ENCODE measurements at places on chromosomes 12 and 14.

DNA sequence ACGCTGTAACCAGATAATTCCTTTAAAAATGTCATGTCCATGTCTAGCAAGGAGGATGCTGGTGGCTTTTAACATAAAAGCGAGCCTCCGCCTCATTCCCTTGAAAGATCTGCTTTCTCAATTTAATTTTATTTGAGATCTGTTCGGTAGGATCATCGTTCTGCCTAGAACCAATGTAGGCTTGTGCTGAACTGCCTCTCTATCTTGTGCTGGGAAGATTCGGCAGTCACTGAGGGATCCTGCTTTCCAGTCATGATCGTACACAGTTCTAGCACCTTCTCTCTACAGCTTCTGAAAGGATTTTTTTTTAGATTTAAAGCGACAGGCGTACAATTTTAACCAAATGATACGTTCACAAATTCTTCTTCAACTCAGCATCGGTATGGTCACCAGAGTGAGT is 54.3 kb downstream of the PEBP1 start:
- DNase-seq: no peak

DNA sequence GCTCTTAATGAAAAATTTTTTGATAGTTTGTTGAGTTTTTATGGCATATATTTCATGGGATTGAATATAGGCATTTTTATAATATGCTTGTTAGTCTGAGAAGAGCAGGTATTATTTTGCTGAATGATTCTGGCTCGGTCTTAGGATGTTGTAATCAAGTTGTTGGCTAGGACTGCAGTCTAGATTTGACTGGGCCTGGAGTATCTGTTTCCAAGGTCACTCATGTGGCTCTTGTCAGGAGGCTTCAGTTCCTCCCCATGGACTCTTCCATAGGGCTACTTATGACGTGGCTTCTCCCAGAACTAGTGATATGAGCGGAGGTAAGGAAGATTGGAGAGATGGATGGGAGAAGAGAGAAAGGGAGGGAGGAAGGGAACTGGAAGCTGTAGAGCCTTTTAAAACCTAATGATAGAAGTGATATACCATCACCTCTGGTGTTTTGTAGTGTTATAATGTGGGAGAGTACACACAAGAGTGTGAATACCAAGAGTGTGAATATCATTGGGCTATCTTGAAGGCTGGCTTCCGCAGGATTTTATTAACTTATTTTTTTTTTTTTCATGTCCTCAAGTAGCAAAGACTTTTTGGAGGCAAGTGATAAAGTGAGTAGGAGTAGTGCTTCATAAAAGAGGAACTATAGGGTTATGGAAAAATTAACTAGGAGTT is 4.4 kb downstream of the MNAT1 start:
- DNase-seq: no peak

DNA sequence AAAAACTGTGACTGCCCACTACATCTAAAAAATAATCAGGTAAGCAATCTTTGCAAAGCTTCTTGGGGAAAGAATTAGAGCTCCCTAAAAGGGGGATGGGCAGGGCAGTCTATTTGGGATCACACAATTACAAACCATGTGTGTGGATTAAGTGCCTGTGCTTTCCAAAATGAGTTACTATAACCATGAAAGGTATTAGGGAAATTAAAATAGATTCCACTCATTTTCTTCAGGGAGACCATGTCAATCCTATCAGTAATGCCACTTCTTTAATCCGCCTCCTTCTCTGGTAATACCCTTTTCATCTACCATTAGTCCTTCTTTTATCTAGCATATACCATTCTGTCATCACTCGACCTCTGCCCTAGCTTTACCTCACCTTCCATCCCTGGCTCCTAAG is 53.7 kb downstream of the PAWR start:
- DNase-seq: no peak

DNA sequence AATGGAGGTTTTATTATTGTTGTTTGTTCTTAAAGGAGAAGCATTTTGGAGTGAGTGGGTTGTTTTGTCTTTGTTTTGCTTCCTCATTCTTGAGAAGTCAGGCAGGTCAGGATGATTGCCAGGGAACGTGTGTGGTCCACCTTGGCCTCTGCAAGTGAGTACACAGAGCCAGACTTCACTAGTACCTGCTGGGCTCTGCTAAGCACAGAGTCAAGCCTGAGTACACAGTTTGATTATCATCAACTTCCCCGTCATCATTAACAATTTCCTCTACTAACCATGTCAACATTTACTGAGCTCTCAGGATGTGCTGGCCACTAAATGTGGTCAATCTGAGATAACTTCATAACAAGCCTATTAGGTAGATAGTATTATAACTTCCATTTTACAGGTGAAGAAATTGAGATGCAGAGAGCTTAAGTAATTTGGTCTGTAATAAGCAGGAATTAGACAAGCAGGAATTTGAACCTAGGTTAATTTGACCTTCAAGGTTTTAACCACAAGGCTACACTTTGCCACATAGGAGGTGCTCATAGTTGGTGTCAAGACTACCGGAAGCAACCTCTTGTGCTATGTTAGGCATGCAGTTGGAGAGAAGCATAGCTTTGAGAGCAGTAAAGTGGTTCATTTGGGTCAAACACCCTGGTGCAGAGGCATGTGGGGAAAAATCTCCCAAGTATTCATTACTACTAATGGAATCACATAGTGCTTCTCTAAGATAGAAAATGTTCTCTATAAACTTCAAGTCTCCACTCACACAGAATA is 178.3 kb downstream of the NUAK1 start:
- DNase-seq: no peak

GRCh38 chr12:106000382-106001104 is 138.2 kb downstream of the NUAK1 start:
- no peak for DNase-seq

- no peak for DNase-seq
Observed at GRCh38 chr14:23125933-23126524, 7.0 kb upstream of the CEBPE start.

DNA sequence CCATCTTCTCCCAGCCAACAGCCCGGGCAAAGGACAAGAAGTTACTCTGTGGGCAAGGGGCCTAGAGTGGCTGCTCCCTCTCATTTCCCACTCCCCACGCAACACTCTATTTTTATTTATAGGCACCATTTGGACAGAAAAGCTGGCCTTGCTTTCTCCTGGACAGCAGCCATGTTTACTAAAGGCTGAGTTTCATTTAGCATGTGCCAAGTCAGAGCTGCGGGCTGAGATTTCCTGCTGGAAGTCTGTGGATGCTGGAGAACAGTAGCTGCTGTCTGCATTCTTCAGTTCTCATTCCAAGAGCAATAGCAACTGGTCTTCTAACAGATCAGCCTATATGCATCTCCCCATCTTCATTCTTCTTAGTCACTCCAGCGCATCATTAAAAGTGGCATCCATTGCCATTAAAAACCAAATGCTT is 8.3 kb downstream of the COL2A1 start:
- DNase-seq: no peak

DNA sequence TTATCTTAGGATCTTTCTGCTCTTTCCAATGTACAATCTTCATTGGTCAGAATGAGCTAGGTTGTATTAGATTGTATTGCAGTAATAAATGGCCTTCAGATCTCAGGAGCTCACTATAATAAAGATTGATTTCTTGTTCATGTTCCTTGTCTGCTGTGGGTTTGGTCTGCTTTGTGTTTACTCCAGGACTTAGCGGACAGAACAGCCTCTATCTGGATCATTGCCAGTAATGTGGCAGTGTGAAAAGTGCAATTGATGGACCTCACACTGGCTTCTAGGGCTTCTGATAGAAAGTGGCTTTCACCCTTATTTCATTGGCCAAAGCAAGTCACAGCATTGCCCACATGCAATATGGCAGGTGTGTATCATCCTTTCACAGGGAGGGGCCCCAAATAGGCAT is 81.2 kb downstream of the BTG1 start:
- no peak for DNase-seq

GRCh38 chr12:55722948-55723347 is 2.8 kb downstream of the RDH5 start:
- no peak for DNase-seq

DNA sequence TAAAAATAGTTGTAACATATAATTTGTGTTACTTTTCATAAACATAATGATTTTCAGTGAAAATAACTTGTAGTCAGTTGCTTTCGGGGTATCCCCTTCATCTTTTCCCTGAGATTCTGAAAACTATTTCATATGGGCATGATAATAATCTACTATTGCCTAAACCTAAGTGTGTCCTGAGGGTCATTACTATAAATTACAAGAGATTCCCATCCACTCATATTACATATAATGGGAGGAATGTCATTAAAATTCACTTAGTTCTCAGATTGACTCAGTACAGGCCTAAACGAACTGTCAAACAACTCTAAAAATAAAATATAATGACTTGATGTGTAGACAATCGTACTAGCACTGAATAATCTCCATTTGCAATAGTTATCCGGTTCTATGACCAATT is 72.7 kb downstream of the PTPRR start:
- DNase-seq: no peak

GRCh38 chr14:99915305-99916090 is 122.3 kb downstream of the EML1 start:
- no peak for DNase-seq

GRCh38 chr12:85468356-85469157 is 188.5 kb downstream of the ALX1 start:
- peak; percentile 7 for DNase-seq

DNA sequence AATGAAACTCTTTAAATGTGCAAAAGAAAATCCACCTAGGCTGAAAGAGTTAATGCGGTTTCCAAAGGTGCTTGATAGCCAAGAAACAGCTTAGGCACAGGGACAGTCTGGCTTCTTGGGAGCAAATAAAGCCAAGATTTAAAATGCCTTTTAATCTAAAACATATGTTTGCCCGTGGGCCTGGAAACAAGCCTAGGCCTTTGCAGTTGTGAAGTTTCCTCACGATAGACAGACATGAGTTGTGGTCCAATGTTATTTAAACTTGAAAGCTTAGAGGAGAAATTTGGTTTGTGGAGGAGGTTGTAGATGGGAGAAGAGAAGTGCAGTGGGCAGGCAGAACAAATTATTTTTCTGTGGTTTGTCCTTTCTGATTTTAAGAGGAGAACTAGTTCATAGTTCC is 29.8 kb downstream of the PROX2 start:
- DNase-seq: no peak

DNA sequence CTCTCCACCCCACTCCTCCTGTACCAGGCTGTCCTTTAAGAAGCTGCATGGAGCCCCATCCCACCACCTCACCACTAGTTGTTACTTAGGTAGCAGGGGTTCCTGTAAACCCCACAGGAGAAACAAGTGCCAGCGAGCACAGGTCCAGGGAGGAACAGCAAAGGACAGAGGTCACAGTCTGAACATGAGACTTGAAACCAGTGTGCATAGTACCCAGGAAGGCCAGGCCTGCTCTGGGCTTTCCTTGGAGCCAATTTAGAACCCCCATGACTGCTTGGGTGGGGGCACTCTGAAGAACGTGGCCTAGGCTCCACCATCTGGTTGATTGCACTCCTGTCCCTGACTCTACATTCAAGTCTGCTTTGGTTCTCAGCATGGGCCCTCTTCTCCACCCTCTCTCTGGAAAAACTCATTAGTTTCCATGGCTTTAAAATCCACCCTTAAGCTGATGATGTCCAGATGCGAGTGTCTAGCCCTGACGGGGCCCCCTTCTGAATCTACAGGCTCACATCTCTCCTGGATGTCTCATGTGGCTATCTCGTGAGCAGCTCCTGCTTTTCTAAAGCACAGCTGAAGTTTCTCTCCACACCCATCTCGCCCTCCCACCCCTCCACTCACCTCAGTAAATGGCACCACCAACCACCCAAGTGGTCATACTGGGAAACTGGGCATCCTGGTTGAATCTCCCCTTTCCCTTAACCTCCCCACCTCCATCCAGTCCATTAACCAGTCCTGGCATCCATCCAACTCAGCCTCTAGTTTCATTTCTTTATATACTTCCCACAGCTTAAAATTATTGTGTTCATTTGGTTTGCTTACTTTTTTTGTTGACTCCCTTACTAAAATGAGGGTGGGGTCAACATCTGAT is 8.4 kb downstream of the KRT3 start:
- DNase-seq: no peak

GRCh38 chr14:91177073-91178034 is 63.5 kb downstream of the DGLUCY start:
- peak; percentile 31 for DNase-seq

DNA sequence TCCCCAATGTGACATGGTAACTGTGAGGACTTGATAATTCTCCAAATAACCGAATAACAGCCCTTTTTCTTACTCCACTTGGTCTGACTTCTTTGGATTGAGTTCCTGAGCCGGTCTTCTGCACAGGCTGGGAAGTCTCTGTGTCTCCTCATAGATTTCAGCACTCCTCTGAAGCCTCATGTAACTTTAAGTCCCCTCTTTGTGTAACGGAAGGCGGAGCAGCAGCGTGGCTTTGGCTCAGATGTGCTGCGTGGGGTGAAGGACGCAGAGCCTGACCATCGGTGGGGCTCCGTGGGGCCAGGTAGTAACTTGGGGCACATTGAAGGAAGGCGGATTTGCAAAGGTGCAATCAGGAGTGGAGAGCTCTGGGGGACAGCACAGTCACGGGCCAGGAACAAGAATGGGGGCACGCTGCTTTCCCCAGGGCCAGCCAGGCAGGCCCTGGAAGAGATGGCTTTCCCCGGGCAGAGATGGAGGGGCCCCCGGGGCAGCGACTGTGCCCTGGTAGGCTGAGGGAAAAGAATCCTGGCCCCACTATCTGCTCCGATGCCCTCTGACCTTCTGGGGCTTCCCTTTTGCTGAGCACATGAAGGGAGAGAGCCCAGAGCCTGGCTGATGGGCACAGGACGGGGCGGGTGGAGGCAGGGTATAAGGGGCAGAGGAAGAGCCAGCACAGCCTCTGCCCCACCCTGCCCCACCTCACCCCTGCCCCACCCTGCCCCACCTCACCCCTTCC is 56.9 kb downstream of the ADGRD1 start:
- DNase-seq: no peak

DNA sequence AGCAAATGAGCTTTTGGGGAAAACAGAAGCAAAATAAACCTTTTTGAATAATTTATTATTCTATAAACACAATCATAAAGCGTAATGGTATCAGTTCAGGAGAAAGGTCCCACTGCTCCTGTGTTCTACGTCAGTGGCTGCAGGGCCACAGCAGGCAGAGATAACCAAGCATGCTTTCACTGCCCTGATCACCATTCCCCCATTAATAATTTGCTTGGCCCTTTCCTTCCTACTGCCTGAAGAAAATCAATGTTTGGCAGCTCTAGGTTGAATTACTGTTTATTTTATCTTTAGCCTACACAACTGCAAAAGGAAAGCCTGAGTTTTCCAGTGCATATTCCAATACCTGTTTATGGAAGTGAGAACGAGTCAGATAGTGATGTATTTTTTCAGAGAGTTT is 369.9 kb downstream of the DIO2 start:
- no peak for DNase-seq

- DNase-seq: no peak
Observed at GRCh38 chr12:66232263-66232662, 43.2 kb downstream of the IRAK3 start.

Data from stimulated activated naive B cell treated with anti-CD40 and anti-IgM and Interleukin-4, amounts not matched to agents 10 μg/mL and 1 μg/mL and 100 μg/mL, for 72 hours (primary cell).